AML-193 (cell line): ENCODE measurements at places on chromosomes 7 and 10.

- no peak for DNase-seq
Observed at GRCh38 chr10:88063861-88064557, 200.6 kb downstream of the PTEN start.

GRCh38 chr10:20455774-20456173 lies 441.3 kb downstream of the NEBL start:
- no peak for DNase-seq

GRCh38 chr7:1647961-1648672 lies 22.0 kb upstream of the ELFN1 start:
- no peak for DNase-seq

- no peak for DNase-seq
Observed at GRCh38 chr10:44786286-44786850, 124.8 kb upstream of the TMEM72 start.

DNA sequence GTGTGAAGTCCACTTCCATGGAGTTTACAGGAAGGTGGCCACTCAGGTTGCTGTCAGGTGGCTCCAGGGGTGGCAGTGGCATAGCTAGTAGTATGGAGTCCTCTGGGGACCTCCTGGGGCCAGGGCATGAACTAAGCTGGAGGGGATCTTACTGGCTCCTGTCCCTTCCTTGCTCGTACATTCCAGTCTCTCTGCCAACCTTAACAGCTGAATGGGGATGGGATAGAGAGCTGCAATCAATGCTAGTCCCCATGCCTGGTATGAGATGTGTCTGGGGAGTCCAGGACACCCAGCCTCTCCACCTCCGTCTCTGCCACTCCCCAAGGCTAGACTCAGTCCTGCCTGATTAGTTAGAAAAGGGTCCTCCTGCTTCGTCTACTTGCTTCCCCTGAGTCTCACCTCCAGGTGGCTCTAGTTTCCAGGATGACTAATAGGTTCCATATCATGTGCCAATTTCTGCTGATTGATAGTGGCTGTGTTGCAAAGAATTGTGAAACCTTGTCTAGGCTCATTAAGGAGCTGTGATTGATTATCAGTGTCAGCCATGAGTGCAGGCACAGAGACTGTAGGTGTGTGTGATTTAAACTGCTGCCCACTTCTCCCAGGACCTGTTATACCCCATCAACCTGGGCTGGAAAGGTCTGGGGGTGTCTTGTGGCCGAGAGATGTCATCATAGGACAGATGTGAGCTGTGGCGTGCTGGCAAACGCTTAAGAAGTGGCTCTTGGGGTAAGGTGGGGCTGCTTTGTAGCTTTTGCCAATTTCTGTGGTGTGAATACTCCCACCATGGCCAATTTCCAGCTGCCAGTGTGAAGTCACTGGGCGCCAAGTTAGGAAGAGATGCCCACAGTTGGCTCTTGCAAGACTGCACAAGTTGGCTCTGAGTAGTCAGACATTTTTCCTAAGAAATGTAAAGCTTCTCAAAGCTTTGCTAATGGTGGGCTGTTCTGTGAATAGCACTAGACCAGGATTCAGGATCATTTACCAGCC lies 59.8 kb downstream of the COL13A1 start:
- DNase-seq, result peak; percentile 17

GRCh38 chr7:134737566-134738345 lies 41.7 kb upstream of the CALD1 start:
- DNase-seq, result no peak

- DNase-seq, result peak; percentile 42
Observed at GRCh38 chr7:131188367-131189339, 139.0 kb upstream of the MKLN1 start.

- DNase-seq, result no peak
Observed at GRCh38 chr7:156840134-156840533, 52.8 kb downstream of the LMBR1 start.

- no peak for DNase-seq
Observed at GRCh38 chr10:121598263-121599249, at the start of gene FGFR2. FGFR2 (minus strand) TSS chr10:121598444; CDS start chr10:121593817, 4,627 bp downstream.

DNA sequence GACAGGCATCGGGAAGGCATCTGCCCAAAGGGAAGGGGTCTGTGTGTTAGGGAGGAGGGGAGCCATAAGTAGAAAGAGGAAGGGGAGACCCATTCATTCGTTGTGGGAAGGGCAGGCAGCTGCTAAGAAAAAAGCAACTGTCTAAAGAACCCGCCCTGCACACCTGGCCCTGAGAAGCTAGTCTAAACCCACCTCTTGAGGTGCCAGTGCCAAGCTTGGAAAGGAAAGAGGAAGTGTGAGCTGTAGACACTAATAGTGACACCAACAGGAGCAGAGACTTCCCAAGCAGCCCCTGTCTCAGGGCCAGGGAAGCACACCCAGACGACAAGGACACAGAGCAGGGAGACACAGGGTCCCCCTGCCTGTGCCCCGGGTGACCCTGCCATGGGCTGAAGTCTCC lies 40.8 kb upstream of the PRSS58 start:
- DNase-seq, result no peak

DNA sequence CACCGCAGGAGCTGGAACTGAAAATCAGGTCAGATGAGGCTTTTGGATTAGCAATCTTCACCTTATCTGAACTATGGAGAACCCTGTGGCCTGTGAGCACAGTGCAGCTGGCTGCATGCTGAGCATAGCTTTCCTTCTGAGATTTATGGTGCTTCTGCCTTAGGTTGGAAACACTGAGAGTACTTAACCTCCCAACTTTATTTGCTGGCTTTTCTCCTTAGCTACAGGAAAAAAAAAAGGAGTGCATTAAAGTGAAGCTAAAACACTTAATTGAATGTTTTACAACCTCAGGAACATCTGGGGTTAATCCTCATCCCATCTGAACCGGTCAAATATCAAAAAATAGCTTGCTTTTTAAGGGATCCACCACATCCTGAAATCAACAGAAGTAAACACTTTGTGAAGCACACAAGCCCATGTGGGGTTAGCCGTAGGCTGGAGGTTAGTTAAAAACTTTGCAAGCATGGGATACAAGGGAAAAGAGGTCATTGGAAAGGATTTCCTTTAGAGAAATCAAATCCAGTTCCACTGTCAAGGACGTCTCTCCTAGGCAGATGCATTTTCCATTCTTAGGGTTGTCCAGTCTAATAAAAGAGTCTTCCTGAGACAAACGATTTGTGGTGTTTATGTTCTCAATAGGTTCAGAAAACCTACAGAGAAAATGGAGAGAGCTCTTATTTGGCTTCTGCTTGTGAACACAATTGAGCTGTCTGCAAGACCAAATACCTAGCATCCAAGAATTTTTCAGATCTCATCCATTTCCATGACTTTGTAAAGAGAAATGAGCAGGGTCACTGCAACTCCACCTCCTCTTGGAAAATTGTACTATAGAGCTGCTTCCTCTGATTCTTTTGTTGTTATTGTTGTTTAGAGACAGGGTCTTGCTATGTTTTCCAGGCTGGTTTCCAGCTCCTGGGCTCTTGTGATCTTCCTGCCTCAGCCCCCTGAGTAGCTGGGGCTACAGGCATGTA lies 470.4 kb upstream of the IGFBP3 start:
- no peak for DNase-seq

DNA sequence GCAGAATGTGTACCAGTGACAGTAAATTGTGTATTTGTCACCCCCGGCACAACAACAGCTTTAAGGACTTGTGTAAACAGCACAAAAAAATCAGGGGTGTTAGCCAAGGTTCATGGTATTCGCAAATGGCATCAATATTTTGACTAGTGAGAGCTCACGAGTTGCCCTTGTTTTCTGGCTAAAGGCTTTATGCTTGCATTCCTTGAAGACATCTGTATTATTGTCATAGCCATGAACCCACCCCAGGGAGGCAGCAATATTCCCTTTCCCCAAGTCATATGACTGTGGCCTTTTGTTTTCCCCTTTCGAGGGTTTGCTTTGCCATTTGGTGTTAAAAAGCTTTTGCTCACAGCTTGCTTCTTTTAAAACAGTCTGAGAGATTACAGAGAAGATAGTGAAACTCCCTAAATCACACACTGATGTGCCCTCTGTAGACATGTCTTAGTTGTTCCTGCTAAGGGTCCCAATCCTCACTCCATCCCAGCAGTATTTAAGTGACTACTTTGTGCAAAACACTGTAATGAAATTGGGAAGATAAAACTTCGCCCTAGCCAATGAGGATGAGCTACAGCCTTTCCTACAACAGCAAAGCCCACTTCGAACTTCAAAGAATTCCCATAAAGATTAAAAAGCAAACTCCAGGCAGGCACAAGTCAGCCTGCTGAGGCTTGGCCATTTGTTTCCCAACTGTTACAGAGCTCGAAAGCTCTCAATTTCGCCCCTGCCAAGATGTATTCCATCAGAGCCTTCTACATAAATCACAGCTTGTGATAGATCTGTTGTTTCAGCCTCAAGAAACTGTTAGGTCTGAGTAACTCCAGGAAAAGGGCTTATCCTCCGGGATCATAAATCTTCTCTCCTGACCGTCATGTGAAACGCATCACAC lies 172.3 kb downstream of the ADAM12 start:
- DNase-seq, result no peak

DNA sequence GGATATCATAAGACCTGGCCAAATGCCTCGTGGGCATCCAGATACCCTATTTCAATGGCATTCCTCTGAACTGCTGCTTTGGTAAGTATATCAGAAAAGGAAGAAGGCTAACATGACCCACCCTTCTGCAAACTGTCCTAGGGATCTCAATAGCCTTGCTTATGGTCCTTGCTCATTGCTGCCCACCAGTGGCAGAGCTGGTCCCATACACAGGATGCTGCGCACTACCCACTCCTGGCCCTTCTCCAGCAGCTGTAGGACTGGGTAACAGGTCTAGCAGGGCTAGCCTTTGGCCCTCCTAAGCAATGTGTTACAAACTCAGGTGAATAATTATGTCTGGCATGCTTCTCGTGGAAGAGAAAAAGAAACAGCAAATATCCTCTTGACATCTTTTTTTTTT lies 72.5 kb downstream of the C10orf90 start:
- peak; percentile 11 for DNase-seq

DNA sequence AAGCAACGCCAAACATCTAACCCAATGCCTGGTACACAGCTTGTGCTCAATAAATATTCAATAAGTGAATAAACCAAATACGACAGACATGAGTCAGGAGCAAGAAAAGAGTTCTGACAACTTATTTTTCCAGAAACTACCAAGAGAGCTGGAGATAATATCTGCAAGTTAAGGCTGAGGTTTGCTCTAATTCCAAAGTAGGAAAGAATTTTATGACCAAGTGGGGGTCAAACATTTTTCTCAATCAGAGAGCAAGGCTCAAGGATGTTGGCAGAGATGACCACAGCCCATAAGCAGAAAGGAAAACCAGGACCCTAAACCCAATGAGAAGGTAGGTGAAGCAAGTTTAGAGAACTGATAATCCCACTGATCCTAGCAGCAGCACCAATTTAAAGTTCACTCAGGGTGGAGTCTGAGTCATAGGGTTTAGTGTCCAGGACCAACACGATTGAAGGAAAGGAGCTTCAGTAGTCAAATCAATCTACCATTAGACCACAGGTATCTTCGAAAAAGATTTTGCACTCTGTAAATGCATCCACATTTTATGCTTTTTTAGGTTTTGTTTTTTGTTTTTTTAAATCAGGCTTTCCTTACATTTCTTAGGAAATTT lies 49.3 kb upstream of the KCNIP2 start:
- no peak for DNase-seq

- no peak for DNase-seq
Observed at GRCh38 chr10:132548106-132548823, 10.7 kb downstream of the INPP5A start.

- no peak for DNase-seq
Observed at GRCh38 chr7:67863911-67864310, 867.3 kb downstream of the TYW1 start.

DNA sequence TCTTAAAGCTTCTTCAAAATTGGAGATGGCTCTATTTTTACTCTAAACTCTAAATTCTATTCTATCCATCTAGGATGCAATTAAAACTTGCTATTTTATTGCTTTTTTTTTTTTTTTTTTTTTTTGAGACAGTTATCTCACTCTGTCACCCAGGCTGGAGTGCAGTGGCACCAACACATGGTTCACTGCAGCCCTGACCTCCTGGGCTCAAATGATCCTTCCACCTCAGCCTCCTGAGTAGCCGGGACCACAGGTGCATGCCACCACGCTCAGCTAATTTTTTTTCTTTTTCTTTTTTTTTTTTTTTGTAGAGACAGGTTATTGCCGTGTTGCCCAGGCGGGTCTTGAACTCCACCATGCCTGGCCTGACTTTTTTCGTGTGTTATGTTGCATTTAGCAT lies 41.2 kb downstream of the DNAJC1 start:
- no peak for DNase-seq
